Activated naive CD4-positive, alpha-beta T cell treated with Interleukin-2 at 50 U/mL for 16 hours (primary cell): ENCODE measurements at places on chromosomes 7 and 10.

DNA sequence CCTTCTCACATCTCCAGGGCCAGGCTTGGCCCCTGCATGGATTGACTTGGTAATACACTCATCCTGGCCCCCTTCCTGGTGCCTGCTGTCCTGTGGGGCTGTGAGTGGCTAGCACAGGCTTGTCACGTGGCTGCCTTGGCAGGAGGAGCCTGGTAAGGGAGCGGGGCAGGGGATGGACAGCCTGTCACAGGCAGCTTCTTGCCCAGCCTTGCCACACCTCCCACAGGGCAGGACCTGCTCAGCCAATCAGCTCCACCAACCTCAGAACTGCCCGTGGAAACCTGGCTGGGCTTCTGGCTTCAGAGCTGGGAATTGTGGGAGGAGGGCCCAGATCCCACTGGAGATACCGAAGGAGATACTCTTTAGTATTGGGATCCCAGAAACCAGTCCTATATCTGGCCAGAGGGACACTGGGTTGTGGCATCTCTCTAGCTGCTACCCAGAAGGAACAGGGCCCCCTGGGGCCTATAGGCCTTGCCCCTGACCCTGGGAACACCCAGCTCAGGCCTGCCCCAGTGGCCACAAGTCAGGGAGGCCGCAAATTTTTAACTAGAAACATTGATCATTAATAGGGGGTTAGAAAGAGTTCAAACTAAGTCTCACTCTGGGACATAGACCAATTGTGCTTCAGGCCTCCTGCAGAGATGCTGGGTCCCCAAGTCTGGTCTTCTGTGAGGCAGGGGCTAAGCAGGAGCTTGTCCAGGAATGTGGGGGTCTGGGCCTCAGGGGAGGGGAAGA, at the start of gene HOGA1:
Gene HOGA1 (plus strand): TSS at position 330 of the 738 bp plus-strand sequence. CDS start 315 bp downstream, at position 645.
- DNase-seq: no peak

GRCh38 chr7:157577796-157578339, 241.1 kb downstream of the DNAJB6 start:
- no peak for DNase-seq

DNA sequence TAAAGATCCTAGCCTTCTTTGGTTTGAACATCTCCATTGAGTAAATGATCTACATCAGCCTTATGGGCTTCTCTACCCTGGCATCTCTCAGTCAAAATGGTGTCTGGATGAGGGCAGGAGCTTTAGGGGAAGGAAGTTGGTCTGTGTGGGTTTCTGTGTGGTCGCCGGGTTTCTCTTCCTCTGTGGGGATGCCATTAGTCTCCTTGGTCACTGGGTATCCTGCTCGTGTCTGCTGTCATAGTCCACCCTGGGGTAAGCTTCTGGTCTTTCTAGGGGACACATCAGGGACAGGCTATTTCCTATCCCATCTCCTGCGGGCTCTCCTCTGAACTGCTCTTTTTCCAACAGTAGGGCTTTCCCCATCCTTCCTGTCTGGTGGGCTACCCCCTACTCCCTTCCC, 150.3 kb upstream of the NPY start:
- DNase-seq: no peak

DNA sequence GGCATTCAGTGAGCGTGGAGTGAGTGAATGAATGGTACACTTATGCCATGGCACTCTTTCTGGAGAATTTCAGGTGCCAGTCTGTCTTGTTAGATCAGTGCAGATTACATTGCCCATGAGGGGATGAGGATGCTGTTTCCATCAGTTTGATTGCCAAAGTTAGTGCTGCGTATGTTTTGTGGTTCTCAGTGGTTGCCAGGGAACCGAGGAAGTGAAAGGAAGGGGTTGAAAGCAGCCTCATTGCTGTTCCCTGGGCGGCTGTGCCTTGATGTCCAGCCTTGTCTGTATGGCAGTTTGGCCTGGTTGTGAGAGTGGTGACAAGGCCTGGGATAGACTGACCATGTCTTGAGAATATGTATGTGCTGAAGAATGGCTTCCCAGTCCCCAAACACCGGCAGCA, 30.2 kb downstream of the WBP1L start:
- no peak for DNase-seq

- no peak for DNase-seq
Measured at GRCh38 chr10:74122060-74122459, 28.6 kb downstream of the AP3M1 start.

- DNase-seq: no peak
Measured at GRCh38 chr10:104317269-104317710, 21.0 kb downstream of the ITPRIP start.

- DNase-seq: no peak
Measured at GRCh38 chr10:3119796-3120459, 52.6 kb downstream of the PFKP start.

- DNase-seq: no peak
Measured at GRCh38 chr10:24213266-24213665, 4.3 kb downstream of the KIAA1217 start.

- no peak for DNase-seq
Measured at GRCh38 chr10:129773359-129773990, 190.6 kb downstream of the EBF3 start.

DNA sequence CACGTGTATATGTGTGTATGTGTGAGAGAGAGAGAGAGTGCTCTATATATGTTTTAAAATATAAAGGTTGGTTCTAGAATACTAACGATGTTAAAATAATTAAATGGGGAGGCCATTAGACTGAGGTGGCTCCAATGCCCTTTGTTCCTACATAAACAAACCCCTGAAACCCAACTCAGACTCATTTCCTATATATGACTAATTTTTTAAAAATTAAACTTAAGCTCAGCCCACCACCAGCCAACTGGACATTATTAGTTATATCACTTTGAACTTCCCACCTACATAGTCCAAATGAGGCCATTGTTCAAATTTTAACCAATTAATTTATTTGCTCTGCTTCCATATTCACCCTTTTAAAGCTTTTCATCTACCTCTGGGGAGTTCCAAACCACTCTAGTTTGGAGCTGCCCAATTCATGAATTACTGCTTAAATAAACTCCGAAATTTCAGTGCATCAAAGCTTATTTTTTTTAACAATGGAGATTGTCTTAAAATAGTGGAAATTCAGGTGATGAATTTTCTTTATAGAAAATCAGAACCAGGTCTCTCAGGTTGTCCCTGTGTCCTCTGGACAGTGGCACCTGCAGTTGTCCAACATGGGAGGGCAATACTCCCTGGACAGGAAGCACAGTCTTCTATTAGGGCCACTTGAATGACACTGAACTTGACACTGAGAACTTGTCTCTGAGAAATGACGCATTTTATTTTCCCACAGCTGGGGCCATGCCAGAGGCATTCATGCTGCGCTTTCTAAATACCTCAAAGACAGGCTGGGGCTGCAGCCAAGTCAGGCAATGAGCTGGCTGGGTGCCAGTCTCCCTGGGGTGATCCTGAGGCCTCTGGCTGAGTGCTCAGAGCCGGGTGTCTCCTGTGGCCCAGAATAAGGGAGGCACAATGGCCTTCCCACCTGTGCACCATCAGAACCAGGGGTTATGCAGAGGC, 109.5 kb upstream of the TMEM72 start:
- no peak for DNase-seq

DNA sequence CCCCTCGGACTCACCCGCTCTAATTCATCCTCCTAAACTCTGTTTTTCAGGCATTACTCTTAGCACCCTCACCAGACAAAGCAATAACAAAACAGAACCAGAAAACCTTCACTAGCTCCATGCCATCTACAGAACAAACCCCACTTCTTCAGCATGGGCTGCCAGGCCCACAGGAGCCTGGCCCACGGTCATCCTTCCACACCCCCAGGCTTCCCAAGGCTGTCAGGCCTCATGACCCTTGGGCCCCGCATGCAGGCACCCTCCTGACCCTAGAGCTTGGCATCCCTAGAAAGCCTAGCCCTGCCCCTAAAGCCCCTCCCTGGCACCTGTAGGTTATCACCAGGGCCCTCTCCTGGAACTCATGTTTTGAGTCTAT, 59.6 kb downstream of the PRKAG2 start:
- DNase-seq: no peak

DNA sequence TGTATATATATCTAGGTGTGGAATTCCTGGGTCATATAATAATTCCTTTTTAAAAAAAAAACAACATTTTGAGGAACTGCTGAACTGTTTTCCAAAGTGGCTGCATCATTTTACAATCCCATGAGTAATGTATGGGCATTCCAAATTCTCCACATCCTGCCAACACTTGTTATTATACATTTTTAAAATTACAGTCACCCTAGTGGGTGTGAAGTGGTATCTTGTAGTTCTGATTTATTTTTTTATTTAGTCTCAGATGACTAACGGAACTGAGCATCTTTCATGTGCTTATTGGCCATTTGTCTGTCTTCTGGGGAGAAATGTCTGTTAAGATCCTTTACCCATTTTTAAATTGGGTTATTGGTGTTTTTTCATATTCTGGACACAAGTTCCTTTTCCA, 12.0 kb upstream of the KLHL7 start:
- no peak for DNase-seq

- no peak for DNase-seq
Measured at GRCh38 chr10:54478601-54479000, 322.4 kb downstream of the PCDH15 start.

DNA sequence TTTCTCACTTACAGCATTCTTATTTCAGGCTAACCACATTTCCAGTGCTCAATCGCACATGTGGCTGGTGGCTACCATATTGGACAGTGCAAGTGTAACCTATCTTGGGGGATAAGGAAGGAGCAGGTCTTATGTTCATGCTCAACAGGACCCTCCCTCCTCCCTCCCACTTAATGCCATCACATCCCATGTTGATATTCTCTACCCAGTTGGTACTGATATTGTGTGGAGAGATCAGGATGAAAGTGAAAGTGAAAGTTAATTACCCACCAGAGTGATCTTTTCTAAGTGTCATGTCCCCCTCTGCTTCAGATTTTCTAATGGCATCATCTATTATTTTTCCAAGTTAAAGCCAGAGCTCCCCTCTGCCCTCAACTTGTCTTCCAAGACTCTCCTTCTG, 91.6 kb downstream of the BMPER start:
- DNase-seq: no peak

DNA sequence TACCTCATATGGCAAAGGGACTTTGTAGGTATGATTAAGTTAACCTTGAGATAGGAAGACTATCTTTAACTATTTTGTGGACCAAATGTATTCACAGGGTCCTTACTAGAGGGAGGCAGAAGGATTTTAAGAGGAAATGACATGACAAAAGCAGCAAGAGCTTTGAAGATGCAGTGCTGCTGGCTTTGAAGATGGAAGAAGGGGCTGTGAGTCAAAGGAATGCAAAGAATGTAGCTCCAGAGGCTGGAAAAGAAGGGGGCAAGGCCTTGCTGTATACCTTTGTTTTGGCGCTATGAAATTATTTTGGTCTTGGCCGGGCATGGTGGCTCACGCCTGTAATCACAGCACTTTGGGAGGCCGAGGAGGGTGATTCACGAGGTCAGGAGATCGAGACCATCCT, 3.2 kb upstream of the NRBF2 start:
- DNase-seq: no peak

GRCh38 chr10:34670081-34670480, 145.0 kb downstream of the PARD3 start:
- DNase-seq: no peak

- DNase-seq: no peak
Measured at GRCh38 chr7:107100824-107101223, 56.3 kb downstream of the PRKAR2B start.

DNA sequence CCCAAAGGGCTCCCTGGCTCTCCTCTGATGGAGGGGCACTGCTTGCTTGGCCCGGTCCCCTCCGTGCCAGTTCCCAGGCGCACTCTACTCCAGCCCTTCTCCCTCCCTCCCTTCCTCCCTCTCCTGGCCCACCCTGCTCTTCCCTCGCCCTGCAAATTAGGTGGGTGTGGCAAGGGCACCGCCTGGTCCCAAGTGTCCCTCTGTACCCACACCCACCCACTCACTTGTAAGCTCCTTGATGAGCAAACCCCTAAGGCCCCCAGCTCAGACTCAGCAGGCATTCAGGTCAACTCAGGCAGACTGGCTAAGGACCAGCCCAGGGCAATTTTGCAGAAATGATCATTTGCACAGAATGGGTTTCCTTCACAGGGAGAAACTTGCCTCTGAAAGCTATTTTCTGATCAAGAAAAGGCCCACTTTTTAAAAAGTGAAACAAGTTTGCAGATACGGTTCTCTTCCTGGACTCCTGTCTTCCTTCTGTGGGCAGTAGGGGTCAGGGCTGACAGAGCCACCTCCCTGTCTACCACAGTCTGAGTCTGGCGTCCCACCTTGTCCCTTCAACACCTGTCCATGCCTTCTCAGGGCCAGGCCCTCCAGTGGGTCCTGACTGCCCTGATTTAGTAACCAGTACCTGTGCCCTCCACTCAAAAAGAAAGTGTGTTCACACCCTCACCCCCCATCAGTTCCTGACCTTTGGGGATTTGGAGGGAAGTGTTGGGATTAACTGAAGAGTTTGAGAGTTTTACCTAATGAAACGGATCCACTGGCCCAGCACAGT, 28.3 kb downstream of the C10orf71 start:
- no peak for DNase-seq

GRCh38 chr7:47574482-47575329, 7.2 kb downstream of the TNS3 start:
- no peak for DNase-seq

- DNase-seq: no peak
Measured at GRCh38 chr7:136033413-136034031, 56.4 kb upstream of the MTPN start.

GRCh38 chr7:127809261-127809702, 157.3 kb downstream of the SND1 start:
- no peak for DNase-seq

DNA sequence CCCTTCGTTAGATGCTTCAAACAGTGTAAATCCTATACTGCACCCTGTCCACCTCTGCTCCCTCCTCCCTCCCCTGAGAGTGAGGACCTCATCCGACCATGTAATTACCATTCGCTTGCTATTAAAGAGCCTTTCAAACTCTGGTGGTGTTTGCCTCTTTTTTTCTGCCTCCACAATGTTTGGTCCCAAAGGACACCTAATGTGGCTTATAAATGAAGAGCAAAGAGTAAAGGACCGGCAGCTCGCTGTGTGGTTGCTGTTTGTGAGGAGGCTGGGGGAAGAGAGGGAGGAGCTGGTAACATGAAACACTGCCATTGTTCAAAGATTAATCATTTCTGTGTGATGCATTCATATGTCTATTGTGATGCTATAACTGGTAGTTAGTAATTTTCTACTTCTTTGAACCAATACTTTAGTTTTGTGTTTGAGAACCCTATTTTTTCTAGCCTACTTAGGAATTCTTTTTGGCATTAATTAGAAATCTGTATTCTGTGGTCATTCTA, 27.9 kb downstream of the MTURN start:
- no peak for DNase-seq
